Suppressor macrophage treated with lipopolysaccharide for 1 hour (primary cell): ENCODE measurements at places on chromosomes 7 and 10.

DNA sequence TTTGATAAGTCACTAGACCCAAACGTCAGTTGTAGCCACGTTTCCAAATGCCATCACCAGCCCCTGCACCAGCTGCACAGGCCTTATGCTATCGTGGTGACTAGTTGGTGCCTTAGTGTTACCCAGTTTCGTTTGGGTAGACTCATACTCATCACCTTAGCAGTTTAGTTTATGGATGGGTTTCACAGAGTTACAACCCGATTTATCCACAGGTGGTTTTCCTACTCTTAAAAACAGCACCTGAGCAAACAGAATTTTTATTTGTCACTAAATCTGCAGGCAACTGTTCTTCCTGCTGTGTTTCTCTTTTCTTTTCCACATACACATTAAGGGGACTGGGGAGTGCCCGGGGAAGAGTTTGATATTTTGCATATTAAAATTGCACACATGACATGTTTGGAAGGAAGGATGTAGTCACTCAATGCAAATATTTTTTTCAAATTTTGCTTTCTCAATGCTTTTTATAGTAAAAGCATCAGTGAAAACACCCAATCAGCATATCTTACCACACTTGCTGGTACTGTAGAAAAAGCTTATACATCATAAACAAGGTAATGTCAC, 41.6 kb downstream of the PDSS1 start:
- DNase-seq, result peak; percentile 94

GRCh38 chr7:10584886-10585285, 388.8 kb upstream of the PHF14 start:
- no peak for DNase-seq

DNA sequence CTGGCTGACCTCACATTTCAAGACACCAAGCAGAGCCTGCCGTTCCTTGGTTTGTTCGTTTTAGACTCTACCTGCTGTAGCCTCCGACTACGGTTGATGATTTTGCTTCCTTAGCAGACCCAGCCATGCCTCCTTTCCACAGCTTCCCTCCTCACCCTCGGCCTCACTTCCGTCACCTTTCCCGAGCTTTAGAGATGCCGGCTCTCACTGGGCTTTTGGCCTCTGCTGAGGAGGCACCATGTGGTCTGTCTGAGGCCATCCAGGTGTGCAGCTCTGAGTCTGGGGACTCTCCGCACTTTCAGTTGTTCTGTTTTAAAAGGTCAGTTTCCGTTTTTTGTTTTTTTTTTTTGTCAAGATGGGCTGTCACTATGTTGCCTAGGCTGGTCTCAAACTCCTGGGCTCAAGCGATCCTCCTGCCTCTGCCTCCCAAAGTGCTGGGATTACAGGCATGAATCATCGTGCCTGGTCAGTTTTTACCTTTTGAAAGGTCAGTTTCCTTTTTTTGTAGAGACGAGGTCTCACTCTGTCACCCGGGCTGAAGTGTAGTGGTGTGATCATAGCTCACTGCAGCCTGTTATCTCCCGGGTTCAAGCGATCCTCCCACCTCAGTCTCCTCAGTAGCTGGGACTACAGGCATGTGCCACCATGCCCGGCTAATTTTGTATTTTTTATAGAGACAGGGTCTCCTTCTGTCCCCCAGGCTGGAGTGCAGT, 11.7 kb downstream of the ORAI2 start:
- no peak for DNase-seq

- no peak for DNase-seq
Observed at GRCh38 chr10:99682032-99682431, 22.7 kb downstream of the ENTPD7 start.

- DNase-seq, result no peak
Observed at GRCh38 chr7:150978126-150978789, at the start of gene KCNH2. Gene KCNH2 (minus strand): TSS chr7:150978321. CDS start chr7:150977913, 408 bp downstream.

GRCh38 chr7:111734954-111735660, 172.8 kb upstream of the IMMP2L start:
- no peak for DNase-seq

- no peak for DNase-seq
Observed at GRCh38 chr7:79555571-79555970, 102.1 kb upstream of the MAGI2 start.

DNA sequence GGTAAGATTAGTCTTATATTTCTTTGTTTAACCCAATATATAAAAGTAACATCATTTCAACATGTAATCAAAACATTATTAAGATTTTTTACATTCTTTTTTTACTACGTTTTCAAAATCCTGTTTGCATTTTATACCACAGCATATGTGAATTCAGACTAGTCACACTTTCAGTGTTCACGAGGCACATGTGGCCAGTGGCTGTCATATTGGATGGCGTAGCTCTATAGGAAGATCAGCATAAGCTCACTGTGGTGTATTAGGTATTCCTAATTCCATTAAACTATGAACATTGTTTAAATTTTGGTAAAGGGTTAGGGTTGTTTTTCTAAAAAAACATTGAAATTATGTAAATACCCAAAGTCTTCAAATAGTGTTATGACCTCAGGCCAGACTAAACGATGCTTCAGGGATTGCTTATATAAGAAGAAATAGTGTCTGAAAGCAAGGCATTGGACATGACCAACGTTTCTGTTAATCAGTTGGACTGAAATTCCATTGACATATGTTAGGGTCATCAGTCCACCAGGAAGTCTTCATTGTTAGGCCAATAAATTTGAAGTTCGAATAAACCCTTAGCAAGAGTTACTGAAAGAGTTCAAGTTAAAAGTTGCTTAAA, 97.0 kb downstream of the BICC1 start:
- no peak for DNase-seq

DNA sequence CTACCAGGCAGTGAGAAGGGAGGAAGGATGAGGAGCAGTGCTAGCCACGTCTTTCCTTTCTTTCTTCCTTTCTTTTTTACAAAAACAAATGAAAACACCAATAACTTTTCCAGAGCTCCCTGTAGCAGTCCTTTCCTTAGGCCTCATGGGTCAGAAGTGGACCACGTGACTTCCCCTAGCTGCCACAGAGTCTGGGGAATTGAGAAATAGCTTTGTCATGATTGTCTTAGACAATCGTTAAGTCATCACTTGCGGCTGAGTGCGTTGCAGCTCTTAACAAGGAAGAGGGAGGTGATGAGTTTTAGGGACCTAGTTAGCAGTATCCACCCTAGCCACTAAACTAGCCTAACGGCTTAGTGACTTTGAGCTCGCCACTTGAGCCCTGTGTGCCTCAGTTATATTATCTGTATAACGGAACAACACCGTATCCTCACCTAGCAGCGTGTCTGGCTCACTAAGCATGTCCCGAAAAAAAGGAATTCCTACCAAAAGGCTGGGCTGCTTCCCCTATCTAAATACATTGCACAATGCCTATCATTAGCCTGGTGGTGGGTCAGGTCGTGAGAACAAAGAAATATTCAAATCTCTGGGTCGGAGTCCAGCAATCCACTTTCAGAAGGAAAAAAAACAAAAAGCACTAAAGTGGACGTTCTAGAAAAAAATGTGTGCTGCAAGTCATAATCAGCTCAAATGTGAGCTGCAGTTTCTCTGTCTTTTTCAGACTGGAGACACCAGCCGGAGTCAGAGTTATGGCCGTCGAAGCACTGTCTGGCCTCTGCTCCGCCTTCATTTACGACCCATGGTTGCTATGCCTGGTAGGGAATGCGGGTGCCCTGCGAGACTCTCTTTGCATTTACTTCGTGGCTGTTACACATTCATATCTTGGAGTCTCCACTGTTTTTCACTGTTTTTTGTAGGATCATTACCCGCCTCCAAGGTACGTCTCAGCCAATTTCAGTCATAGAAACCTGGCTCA, 338.5 kb upstream of the FOXK1 start:
- no peak for DNase-seq

DNA sequence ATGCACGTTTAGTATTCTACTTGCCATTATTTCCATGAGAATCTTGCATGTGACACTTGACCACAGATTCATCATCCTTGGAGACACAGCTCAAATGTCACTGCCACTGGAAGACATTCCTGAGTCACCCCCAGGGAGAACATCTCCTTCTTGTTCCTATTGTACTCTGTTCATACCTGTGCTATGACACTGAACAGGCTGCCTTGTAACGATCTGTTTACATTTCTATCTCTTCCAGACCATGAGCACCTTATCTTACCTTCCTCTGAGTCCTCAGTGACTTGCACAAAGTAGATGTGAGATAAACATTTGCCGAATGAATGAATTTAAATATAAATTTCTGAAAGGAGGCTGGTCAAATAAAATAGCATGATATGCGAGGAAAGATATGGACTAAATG, 331.9 kb upstream of the LRRN3 start:
- no peak for DNase-seq

DNA sequence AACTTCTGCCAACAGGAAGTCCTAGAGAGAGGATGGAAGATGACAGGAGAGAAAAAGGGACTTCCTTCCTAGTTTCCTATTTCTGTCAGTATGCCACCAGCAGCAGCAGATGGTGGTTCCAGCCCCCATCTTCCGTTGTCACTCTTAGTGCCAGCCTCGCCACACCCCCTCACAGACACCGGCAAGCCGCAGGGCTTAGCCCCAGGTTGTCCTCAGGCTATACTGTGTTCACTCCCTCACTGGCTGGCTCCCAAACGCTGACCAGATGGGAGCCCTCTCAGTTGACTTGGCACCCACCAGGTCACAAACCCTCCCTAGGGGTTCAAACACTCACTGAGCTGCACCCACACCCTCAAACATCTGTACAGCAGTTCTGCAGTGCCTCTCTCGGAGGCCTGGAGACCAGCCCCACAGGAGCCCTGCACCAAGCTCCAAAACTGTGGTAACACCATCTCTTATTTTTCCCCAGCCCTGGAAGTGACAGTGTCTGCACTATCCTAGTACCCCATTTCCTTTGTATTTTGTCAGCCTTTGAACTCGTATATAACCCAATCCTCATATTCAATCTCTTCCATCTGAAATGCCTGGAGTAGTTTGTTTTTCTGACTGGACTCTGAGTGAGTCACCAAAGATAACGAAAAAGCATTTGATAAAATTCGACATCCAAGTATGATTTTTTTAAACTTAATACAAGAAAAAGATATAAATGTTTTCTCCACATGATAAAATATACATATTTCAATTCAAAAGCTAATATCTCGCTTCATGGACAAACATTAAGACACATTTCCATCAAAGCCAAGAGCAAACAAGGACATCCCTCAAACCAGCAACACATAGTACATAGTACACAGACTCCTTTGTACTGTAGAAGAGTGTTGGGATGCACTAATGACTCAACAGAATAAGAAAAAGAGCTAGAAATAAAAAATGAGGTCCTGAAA, 34.5 kb downstream of the SMURF1 start:
- no peak for DNase-seq

DNA sequence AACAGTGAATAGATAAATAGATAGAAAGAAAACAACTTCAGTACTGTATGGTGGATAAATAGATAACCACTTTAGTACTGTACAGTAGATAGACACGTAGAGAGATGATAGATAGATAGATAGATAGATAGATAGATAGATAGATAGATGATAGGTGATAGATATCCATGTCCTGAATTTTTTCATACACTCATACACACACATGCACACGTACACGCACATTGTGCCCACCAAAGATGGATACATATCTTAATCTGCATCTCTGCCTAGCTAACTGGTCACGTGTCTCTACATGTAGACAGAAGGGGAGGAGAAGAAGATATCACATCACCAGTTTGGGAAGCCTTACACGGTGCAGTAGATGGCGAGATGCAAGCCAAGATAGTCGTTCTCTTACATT, 99.2 kb downstream of the ARID5B start:
- no peak for DNase-seq

GRCh38 chr7:32518534-32519140, 23.3 kb downstream of the AVL9 start:
- peak; percentile 6 for DNase-seq

DNA sequence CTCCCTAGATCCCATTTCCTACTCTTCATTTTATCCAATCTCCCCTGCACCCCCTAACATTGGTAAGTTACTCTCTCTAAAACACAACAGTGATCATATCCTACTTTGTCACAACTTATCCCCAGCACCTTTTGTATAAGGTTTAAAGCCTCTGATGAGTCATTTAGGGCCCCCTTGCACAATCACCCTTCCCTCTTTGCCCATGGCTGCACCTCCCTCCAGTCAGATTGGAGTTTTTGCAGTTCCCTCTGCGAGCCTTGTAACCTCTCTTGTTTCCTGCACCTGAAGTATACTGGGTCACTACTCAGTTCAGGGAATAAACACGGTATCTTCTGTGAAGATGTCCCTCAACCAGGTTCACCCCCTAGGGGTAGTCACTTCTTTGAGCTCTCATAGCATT, 55.9 kb upstream of the ADRB1 start:
- peak; percentile 86 for DNase-seq

GRCh38 chr10:84341538-84341856, 13.1 kb downstream of the CCSER2 start:
- DNase-seq, result no peak

GRCh38 chr10:67722113-67722512, 26.1 kb upstream of the CTNNA3 start:
- DNase-seq, result no peak

DNA sequence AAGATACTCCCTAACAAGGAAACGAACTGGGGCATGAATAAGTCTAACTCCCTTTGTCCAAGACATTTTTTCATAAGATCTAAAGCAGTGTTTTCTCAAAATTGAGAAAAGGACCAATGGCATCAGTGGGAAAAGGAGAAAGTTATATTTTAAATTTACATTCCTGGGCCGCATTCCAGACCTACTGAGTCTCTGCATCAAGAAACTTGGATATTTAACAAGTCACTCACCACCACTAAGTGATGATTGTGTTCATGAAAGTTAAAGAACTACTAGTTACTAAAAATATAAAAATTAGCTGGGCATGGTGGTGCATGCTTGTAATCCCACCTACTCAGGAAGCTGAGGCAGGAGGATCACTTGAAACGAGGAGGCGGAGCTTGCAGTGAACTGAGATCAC, 149.6 kb upstream of the MEOX2 start:
- no peak for DNase-seq

DNA sequence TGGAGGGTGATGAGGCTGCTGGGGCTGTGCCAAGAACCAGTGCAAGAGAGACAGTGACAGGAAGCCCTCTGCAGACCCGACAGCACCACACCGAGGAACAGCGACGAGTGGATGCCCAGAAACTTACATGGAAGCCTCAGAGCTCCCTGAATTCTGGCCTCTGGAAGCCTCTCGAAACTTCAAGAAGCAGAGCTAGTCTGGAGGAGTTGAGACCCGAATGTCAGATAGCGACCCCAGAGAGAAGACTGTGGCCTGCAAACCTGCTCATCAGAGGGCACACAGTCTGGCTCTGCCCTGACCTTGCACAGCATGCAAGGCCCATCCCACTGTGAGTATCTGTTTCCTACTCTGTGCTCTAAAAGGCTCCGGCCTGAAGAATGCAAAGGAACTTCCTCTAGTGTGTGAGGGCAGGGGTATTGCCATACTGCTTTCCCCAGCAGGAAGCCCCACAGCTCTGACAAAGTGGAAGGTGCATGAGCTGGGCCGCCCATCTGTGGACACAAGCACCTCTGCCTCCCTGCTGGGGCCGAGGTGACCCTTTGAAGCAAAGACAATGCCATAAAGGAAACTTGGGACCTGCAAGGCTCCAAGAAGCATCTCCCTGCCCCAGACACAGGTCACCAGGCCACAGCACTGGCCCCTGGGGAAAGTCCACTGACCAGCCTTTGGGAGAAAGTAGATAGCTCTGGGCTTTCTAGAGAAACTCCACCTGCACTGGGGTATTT, 10.5 kb upstream of the C10orf71 start:
- DNase-seq, result no peak
